ENCODE measurements at places on chromosomes 4 and X.

- no peak for DNase-seq
Observed at GRCh38 chr4:186829740-186830449, 106.2 kb upstream of the FAT1 start.

DNA sequence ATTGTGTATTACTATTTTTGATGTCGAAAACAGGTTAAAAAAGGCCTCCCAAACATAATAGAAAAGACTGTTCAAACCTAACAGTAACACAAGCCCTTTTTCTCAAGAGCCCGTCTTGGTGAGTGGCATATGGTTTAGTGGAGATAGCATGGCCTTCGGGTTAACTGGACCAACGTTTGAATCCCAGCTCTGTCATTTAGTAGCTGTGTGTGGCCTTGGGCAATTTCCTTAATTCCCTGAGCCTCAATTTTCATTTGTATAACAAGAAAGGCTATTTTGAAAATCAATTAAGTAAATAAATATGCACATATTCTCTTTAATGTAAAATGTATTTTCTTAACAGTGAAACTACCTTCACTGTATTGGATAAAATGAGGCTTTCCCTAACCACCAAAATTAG is 62.3 kb downstream of the HELT start:
- no peak for DNase-seq

DNA sequence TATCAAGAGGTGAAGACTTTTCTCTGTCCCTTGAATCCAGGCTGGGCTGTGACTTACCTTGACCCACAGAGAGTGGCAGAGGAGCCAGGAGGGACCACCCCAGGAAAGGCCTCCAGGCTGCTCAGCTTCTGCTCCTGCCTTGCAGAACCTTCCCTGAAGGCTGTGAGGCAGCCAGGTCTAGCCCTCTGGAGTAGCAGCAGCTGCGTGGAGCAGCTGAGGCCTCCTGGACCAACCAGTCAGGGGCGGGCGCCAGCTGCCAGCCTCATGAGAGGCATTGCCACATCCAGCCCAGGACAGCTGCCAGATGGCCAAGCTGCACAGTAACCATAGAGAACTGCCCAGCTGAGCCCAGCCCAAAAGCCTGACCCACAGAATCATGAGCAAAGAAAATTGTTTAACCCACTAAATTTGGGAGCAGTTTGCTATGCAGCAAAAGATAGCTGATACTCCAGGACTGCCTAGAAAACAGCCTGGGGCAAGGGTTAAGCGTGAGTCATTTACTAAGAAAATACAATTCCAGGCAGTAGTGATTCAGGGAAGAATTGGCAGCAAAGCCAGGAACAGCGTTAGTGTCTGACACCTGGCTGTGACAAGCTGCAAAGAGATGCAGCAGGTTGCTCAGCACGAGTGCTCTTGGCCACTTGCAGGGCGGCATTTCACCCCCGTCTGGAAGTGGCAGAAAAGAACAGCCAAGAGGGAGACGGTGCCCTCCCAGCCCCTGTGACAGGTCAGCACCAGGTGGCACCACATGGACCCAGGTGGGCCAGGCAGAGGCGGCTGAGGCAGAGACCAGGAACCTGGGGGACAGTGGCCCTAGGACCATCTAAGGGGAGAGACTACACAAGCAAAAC is 14.7 kb upstream of the PDE6B start:
- DNase-seq, result no peak

GRCh38 chr4:72553540-72554337 is 15.3 kb downstream of the ADAMTS3 start:
- no peak for DNase-seq

DNA sequence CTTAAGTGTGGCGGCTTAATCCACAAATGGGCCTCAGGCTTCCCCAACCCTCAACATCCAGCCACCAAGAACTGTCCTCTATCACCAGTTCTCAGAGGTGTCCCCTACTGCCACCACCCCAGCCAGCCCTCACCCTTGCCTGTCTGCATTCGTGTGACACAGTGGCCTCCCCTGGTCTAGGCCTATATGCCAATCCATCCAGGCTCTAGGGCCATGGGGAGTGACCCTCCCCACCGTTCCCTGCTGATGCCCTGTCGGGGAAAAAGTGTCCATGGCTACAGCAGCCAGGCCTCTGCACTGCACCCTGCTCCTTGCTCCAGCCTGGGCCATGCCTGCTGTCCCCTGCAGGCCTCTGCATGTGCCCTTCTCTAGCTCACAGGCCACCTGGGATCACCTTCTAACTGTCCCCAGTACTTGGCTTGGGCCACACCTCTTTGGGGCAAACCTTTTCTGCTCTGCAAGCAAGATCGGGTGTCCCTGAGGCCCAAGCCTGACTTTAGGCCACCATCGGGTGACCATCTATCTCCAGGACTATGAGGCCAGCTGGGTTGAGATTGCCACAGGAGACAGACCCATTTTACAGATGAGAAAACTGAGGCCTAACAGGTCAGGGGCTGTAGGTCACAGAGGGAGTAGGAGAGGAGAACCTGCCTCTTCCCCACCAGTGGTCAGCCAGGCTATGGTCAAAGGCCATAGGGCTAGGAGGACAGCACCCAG is 75.8 kb downstream of the JAKMIP1 start:
- no peak for DNase-seq

GRCh38 chr4:84887824-84888223 is 78.7 kb downstream of the WDFY3 start:
- DNase-seq, result no peak

DNA sequence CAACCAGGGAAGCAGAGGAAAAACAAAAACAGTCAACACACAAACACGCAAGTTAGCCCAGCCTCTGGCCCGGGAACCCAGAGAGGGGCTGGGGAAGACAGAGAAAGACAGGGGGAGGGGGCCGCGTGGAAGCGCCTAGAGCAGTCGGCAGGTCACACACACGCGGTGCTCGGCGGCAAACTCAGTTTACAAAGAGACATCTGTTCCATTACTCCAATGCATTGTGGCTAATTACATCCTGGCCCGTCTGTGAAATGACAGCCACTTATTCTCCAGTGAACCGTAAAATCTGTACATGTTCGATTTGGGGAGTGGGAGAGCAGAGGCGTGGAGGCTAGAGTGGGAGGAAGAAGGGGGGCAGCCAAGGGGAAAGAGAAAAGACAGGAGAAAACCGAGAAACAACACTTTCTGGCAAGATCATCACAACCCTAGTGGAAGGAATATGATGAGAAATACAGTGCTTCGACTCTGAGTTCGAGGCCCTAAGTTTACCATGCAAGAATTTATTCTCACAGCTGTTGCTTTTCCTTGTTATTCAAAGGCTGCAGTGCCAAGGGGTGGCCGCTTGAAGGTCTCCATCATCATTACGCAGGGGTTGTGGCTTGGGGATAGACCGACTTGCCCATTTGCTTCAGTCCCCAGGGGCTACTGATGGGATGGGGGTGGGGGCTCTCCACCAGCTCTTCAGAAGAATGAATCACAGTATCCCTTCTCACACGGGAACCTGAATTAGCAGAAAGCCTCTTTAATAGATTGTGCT is 167.7 kb downstream of the MGST2 start:
- no peak for DNase-seq

DNA sequence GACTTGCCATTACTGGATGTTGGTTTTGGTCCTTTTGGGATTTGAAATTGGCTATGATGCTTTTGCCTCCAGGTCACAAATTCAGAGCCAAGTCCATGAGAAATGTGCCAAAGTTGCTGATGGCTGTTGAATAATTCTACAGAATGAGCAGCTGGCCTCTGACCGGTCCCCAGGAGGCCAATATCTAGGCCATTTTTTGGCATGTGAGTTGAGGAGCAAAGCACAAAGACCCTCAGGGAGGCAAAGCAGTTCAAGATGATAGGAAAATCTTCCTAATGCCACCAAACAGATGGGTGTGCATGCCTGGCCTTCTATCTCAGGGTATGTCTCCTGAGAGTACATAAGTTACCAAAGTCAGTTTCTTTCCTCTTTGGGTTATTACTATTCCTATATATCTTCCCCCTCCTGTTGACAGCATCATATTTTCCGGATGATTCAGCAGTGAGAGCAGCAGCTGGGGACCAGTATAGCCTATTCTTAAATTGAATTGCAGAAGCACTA is 44.4 kb downstream of the SEL1L3 start:
- DNase-seq, result no peak

DNA sequence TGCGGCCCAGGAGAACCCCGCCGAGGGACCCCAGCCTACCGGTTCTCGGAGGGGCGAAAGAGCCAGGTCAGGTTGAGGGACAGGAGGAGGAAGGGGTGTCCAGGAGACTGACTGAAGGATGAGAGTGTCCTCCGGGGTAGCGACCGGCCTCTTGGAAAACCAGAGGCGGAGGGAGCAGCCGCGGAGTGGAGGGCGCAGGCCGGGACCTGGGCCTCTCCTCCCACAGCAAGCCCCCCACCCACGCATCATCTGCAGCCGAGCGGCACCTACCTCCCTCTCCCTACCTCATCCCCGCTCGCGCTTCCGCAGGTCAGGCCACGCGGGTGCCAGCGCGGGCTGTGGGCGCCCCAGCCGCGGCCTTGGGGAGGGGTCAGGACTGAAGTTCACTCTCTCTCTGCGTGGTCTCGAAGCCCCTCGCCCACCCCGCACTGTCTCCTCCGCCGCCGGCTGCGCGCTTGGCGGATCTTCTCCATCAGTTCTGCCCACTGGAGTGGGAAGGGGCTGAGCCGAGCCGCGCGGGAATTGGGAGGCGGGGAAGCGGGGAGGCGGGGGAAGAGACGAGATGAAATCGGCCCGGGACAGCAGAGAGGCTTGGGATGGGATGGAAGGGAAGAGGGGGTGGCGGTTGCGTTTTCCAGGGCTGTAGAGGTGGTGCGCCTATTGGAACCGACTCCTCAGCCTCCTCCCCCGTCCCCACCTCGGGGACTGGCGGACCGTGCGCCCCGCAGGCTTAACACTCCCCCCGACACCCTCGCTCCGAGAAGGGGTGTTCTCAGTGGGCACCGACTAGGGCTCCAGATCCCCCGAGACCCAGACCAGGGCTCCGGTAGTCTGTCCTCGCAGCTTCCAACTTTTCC is 1.8 kb downstream of the NLGN4X start:
- DNase-seq, result no peak

- DNase-seq, result no peak
Observed at GRCh38 chr4:159497936-159498335, 395.1 kb downstream of the RAPGEF2 start.

GRCh38 chr4:30716158-30716557 is 4.0 kb upstream of the PCDH7 start:
- DNase-seq, result no peak

GRCh38 chr4:10816571-10816970 is 132.0 kb upstream of the CLNK start:
- no peak for DNase-seq

DNA sequence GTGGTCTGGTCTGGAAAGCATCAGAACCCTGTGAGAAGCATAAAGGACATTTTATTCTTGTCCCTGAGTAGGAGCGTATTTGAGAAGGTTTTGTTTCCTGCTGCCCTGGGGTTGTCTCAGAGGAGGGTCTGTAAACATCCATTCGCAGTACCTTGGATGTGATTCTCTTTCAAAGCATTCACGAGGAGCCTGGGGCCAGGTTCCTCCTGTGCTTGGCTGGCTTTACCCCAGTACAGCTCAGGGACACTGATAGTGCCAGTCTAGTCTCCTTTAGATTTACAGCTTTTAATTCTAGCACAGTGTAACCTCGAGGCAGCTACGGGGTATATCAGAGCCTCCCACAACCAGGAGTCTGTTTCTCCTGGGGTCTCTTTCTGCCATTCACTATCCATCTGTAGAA is 2.7 kb downstream of the CLRN2 start:
- DNase-seq, result no peak

DNA sequence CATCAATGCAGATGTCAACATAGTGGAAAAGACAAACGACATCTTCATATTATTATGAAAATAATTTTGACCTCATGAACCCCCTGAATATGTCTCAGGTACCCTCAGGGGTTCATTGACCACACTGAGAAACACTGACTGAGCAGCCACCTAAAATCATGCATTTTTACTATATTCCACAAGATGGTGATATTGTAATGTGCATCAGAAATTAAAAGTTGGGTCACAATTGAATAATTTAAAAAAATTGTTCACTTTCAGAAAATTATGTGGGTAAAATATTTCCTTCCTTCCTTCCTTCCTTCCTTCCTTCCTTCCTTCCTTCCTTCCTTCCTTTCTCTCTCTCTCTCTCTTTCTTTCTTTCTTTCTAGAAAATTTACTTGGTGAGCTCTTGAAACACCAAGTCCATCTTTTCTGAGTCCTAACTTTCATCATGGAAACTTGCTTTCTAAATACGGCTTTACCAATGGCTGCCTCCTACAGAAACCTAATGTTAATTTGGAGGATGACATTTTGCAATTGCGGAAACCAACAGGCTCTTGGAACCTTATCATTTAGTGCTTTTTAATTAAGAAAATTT is 103.6 kb downstream of the RTL3 start:
- DNase-seq, result no peak

GRCh38 chr4:110638089-110638746 is 15.3 kb upstream of the PITX2 start:
- peak; percentile 2 for DNase-seq

DNA sequence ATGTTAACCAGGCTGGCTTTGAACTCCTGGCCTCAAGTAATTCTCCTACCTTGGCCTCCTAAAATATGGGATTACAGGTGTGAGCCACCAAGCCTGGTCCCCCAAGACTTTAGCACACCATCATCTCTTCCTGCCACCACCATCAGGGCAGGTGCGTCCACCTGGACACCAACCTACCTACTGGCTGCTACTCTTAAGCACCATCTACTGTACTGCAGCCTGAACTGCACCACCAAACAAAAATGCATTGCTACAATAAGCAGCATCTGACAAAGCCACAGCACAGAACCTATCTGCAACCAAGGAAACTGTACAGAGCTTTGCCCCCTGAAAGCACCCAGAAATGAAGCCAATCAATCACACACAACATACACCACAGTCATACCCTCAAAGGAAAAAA is 139.7 kb downstream of the EFHC2 start:
- DNase-seq, result no peak

- DNase-seq, result no peak
Observed at GRCh38 chr4:5338531-5338930, 287.3 kb downstream of the STK32B start.

GRCh38 chr4:113556382-113557134 is 205.0 kb downstream of the CAMK2D start:
- DNase-seq, result no peak

- no peak for DNase-seq
Observed at GRCh38 chr4:176363072-176363471, 43.3 kb downstream of the SPCS3 start.

Data from HuH-7.5 (cell line).